ENCODE measurements at places on chromosomes 12 and 14.

DNA sequence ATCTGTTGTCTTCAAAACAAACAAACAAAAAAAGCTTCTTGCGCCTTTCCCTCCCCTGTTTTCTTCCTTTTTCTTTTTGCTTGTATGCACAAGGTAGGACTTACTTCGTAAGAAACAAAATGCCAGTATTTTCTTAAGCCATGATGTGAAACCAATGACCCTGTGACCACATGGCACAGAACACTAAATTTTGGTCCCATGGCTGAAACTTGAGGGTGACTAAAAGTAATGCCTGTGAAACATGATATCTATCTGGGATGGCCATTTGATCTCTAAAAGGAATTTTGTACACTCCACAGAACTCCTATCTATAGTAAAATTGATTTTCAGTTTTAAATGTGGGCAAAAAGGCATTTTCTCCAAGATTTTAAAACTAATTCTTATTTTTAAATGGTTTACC lies 63.6 kb downstream of the PAPOLA start:
- no peak for DNase-seq

DNA sequence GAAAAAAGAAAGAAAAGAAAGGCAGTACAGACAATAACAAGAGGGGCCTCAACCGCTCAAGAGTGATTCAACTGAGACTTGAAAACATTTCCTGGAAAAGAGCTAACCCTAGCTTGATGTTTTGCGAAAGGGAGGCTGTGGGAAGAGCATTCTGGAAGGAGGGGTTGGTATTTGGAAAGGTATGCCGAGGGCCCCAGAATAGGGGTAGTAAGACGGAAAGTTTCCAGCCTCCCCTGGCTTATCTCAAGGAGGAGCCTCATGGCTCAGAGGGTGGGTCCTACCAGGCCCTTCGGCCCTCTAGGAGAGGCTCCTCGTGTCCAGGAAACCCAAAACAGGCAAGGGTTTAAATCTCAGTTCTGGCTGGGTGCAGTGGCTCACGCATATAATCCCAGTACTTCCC lies 8.4 kb downstream of the RNU4-2 start:
- no peak for DNase-seq

DNA sequence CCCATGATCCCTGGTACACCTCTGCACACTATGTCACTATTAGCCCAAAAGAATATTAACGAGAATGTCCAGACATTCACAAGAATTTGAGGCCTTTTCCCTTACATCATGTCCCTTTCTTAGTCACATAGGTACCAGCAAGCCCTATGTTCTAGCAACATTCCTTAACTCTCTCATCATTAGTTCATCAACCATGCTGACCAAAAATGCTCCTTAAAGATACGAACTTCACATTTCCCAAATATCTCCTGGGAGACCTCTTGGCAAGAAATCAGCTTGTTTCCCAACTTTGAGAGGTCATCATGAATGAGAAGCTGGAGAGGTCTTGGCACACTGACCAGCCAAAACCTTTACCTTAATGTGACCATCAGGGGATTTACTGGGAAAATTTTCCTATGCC lies 4.6 kb downstream of the SALL2 start:
- no peak for DNase-seq

DNA sequence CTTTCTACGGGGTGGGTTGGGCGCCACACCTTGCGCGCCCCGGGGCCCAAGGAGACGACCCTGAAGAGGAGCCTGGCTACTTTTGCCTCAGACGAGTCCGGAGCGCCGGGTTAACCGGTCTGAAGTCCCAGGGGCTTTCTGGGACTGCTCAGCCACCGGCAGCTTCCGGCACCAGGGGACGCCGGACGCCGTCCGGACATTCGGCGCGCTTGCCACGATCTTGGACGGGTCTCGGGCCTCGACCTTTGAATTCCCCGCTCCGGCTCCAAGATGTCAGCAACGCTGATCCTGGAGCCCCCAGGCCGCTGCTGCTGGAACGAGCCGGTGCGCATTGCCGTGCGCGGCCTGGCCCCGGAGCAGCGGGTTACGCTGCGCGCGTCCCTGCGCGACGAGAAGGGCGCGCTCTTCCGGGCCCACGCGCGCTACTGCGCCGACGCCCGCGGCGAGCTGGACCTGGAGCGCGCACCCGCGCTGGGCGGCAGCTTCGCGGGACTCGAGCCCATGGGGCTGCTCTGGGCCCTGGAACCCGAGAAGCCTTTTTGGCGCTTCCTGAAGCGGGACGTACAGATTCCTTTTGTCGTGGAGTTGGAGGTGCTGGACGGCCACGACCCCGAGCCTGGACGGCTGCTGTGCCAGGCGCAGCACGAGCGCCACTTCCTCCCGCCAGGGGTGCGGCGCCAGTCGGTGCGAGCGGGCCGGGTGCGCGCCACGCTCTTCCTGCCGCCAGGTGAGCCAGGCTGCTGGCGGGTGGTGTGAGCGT lies at the start of gene ACOT4:
Gene ACOT4, plus strand, starts transcription at position 184 of the 760 bp plus-strand sequence. Its CDS starts 87 bp downstream, at position 271.
- peak; percentile 24 for DNase-seq

DNA sequence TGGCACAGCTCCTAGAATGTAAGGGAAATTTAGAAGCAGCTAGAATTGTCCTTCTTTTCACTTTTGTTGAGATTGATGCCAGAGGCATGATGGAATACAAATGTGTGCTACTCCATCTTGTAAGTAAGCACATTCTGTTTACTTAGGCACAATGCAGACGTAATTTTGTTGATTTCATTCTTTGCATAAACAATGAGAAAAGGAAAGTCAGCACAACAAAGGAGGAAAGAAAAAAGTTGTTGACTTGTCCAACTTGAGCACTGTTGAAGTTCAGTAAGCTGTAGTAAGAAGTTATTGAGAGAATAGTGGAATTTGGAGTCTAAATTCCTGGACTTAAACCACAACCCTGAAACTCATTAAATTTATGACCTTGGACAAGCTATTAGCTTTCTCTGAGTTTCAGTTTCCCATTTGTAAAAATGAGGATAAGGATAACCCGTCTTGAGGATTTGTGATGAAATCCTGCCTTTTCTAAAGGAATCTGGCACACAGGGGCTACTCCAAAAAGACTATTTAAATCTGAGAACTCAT lies 19.4 kb upstream of the CNTN1 start:
- no peak for DNase-seq

GRCh38 chr12:66550626-66551025 lies 128.2 kb downstream of the GRIP1 start:
- DNase-seq: no peak

- DNase-seq: no peak
Measured at GRCh38 chr12:97573901-97574300, 111.3 kb downstream of the RMST start.

- no peak for DNase-seq
Measured at GRCh38 chr14:57080691-57081090, 188.0 kb downstream of the EXOC5 start.

DNA sequence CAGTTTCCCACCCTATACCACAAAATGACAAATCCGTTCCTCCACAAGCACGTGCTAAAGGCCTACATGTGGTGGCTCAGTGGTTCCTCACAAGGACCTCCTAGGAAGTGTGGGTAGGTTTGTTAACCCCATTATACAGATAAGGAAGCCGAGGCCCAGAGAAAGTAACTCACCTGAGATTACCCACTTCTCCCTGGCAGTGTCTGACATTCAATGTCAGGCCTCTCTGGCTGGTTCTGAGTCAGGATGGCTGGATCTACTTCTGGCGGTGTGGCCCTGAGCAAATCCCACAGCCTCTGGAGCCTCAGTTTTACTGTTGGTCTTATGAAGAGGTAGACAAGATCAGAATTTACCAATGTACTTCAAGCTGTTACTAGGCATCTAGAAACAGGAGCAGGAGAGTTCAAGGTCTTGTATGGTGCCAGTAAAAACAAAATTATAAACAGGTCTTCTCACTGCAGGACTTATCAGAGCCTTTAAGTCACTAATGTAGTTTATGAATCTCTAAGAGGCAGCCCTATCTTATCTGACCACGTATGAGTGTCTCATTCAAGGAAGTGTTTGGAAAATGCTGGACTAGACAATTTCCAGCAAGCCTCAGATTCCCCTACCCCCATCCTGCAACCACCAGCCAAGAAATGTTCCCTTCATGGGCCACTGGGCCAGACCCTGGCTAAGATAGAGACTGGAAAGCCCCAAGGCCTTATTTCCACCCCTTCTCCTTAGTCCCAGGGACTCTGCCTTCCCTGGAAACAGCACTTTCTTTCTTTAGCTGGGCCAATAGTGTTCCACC lies 4.2 kb downstream of the HSPB8 start:
- no peak for DNase-seq

- DNase-seq: no peak
Measured at GRCh38 chr12:123948401-123948795, 24.2 kb downstream of the CCDC92 start.

GRCh38 chr14:100747021-100747586 lies 20.4 kb downstream of the DLK1 start:
- DNase-seq: no peak

GRCh38 chr12:11753826-11754225 lies 104.4 kb downstream of the ETV6 start:
- DNase-seq: no peak

- DNase-seq: no peak
Measured at GRCh38 chr14:88326352-88327103, 3.5 kb upstream of the KCNK10 start.

- DNase-seq: no peak
Measured at GRCh38 chr14:105047283-105048016, 17.8 kb downstream of the GPR132 start.

DNA sequence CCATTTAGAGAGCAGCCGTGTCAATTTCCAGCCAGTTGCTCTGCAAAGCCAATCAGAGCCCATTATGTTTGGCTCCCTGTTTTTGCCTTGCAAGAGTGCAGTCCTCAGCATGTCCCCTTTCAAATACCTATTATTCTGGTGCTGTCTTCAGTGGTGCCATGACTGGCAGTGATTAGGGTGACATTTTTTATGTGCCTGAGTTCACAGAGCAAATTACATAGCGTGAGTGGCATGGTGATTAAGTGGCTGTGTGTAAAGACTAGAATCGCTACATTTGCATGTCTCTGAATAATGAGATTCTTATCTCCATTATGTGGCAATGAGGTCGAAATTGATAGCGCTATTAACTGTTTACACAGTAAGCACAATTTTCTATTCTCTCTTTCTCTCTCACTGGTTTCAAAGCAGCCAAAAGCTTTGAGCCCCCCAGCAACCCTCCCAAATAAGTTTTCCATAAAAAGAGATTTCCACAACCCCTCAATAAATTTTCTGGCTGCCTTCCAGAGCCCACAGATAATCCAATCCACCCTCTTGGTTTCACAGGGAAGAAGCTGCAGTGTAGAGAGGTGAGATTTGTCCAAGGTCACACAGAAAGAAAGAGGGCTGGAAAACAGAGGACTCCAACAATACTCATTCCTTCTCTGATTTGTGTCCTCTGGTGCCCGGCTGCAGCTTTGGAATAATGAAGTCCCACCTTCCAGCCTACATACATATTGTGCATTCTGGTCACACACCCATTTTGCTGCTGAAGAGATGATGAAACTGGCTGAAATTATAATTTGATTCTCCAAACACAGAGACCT lies 58.8 kb upstream of the NUDT4 start:
- DNase-seq: no peak

DNA sequence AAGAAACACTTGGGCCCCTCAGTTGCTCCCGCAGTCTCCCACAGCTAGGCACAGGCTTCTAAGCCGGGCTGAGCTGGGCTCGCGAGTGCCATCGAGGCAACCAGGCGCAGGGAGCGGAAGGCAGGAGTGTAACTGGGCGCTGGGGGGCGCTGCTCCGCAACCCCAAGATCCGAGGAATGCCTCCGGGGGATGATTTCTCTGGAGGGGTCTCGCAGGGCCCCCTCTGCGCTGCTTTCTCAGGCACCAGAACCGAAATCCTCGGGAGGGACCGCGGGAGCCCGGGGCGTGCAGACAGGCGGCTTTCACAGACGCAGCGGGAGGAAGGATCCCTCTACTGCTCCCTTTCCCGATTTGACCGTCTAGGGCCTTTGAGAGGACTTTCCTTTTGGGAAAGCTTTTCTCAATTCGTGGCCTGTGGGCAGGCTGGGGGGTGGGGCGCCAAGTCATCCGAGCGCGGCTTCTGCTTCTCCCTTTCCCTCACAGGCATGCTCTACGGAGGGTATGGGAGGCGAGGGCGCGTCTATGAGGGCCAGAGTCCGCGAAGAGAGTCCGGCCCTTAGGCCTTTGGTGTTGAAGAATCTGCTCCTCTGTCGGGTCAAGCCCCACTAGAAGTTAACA lies 4.3 kb upstream of the NKX2-1 start:
- DNase-seq: no peak

DNA sequence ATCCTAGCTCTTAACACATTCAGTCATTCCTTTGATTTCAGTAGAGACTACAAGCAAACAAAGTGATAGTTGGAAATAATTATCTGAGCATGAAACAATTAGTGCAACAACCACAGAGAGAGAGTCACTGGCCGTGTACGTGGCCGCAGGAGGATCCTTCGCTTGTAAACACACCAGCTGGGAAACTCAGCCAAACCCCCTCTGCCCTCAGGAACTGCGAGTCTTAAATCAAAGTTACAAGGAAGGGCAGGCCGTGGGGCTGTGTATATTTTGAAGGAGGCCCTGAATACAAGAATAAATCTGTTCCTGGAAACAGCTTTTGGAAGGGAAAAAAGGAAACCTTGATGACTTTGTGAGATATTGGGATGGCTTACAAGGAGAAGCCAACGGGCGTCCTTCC lies 164.5 kb downstream of the ANO2 start:
- no peak for DNase-seq

DNA sequence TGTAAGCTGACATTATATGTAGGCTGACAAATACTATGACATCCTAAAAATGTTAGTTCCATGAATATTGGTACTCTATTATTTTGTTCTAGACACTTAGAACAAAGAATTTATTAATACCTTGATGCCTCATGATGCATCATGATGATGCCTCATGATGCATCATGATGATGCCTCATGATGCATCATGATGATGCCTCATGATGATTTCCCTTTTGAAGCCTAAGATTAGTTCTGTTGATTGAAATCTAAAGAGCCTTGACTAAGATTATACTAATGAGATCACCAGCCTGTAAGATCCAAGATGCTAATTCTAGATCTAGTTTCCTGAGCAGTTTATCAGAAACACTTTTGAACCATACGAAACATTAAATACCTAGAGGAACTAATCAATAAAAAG lies 4.6 kb upstream of the CEP128 start:
- no peak for DNase-seq

GRCh38 chr14:67665868-67666267 lies 8.6 kb downstream of the VTI1B start:
- no peak for DNase-seq

- DNase-seq: no peak
Measured at GRCh38 chr14:71262441-71262840, 355.2 kb downstream of the PCNX1 start.

GRCh38 chr12:31369712-31370521 lies 44.0 kb upstream of the SINHCAF start:
- no peak for DNase-seq
